Activated T-helper 1 cell treated with Interleukin-2 at 50 U/mL for 16 hours (primary cell): ENCODE measurements at places on chromosomes 5 and 9.

- no peak for DNase-seq
Observed at GRCh38 chr9:69820955-69821788, 555 bp downstream of the CFAP95 start.

DNA sequence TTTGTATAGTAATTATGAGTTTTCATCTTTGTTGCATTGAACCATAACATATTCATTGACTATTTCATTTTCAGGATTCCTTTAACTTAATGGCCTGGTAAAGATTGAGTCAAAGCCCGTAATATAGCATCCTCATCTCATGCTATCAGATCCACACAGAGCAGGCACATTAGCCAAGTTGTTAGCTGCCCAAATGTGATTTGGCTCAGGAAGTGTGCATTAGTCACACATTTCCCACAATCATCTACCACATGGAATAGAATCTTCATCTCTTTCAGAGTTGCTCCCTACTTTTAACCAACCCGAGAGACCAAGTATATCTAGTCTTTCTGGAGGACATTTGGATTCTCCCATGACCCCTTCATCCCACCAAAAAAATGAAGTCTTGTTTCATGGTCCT lies 481.0 kb upstream of the PTGER4 start:
- DNase-seq, result no peak

DNA sequence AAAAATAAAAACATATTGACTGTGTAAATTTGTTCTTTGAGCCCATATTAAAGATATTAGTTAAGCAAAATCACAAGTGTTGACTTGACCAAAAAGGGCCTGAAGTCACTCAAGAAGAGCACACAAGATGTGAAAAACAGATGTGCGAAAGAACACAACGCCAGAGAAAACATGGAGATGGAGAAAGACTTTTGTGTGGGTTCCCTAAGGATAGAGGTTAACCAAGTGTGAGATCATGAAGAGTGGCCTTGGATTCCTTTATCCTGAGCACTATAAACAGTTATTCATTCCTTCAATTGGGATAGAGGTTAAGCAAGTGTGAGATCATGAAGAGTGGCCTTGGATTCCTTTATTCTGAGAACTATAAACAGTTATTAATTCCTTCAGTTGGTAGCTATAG lies 361.8 kb downstream of the CDH18 start:
- no peak for DNase-seq

GRCh38 chr5:172774561-172775315 lies 3.7 kb upstream of the DUSP1 start:
- no peak for DNase-seq

- DNase-seq, result no peak
Observed at GRCh38 chr9:134089972-134090371, 22.1 kb upstream of the BRD3 start.

GRCh38 chr5:167889276-167889675 lies 402.2 kb upstream of the WWC1 start:
- no peak for DNase-seq

DNA sequence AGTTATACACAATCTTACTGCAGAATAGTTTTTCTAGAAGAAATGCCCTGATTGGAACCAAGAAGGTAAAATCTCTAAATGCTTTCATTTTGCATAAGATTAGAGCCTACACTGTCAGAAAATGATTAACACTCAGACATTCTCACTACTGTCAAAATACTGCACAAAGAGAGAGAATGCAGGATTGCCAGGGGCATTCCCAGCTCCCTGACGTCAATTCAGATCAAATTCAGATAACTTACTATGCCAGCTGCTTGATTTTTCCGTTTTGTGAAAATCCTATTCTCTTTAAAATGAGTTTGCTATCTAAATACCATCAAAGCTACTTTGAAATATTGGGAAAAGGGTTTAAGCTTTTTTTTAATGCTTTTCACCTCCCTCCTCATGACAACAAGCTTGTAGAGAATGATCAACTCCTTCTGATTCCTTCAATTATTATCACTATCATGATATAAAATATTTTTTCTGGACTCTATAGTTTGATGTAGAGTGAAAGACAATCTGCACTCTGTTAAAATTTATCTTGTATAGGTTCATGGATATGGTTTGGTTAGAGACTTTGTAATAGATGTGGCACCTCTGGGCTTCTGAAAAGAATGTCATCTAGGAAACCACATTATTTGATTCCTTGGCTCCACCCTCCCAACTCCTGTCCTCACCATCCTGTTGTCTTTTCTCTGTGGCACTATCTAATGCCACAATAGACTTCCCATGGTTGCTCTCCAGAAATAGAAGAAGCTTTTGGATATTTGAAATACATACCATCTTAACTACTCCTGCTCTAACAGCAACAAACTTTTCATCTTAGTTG lies 407.7 kb downstream of the PDE4D start:
- DNase-seq, result no peak

DNA sequence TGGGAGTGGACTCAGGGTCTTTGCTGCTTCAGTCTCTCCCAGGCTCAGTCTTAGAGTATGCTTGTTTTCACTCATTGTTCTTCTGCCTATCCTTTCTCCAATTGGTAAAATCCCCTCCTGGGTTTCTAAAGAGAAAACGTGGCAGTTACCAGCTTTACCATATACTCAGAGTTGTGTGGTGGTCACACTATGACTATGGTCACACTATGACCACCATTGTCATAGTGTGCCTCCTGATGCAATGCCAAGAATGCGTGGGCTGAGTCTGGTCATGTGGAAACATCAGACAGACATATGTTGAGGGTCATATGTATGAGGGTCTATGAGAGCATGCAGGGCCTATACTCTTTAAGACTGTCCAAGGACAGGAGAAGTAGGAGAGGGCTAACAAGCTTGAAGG lies 326.5 kb upstream of the PRR16 start:
- DNase-seq, result no peak

DNA sequence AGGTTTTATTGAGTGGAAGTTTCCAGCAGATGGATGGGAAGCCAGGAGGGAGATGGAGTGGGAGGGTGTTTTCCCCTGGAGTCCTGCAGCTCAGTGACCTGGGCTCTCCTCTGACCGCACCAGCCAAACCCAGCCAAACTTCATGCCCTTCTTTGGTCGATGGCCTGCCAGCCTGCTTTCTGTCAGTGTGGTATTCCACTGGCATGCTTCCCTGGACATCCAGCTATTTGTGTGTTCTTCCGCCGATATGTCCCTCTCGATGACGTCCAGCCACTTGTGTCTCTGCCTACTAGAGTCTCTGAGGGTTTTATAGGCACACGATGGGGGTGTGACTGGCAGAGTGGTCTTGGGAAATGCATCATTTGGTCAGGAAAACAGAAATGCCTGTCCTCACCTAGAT lies 33.8 kb downstream of the GPBP1 start:
- no peak for DNase-seq

DNA sequence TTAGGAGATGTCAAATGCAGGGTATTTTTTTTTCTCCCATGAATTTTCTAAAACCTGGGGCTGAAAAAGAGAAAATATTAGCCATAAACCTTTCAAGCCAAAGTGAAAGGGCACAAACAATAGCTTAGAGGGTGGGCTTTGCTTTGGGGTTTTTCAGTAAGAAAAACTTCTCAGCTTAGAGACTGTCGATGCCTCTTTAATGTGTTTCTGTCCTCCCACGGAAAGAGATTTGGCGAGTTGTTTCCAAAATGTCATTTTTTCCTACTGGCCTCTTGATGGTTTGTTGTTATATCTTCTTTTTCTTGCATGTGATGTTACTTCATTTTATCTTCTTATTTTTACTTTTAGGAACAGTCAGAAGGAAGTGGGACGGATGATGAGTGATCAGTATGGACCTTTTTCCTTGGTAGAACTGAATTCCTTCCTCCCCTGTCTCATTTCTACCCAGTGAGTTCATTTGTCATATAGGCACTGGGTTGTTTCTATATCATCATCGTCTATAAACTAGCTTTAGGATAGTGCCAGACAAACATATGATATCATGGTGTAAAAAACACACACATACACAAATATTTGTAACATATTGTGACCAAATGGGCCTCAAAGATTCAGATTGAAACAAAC lies 177.3 kb downstream of the SMARCA2 start:
- DNase-seq, result no peak

DNA sequence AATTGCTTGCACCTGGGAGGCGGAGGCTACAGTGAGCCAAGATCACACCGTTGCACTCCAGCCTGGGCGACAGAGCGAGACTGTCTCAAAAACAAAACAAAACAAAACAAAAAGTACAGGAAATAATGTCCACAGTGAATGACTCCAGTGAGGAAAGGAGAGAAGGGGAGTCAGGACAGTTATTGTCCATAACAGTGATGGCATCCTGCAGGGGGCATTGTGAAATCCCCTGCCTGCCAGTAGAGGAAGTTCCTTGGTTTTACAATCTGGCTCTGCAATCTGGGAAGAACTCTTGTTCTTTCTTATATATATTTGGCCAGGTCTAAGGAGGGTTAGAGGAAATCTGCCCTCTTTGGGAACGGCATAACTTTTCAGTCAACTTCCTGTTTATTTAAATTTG lies 8.2 kb downstream of the SH3GL2 start:
- DNase-seq, result no peak

DNA sequence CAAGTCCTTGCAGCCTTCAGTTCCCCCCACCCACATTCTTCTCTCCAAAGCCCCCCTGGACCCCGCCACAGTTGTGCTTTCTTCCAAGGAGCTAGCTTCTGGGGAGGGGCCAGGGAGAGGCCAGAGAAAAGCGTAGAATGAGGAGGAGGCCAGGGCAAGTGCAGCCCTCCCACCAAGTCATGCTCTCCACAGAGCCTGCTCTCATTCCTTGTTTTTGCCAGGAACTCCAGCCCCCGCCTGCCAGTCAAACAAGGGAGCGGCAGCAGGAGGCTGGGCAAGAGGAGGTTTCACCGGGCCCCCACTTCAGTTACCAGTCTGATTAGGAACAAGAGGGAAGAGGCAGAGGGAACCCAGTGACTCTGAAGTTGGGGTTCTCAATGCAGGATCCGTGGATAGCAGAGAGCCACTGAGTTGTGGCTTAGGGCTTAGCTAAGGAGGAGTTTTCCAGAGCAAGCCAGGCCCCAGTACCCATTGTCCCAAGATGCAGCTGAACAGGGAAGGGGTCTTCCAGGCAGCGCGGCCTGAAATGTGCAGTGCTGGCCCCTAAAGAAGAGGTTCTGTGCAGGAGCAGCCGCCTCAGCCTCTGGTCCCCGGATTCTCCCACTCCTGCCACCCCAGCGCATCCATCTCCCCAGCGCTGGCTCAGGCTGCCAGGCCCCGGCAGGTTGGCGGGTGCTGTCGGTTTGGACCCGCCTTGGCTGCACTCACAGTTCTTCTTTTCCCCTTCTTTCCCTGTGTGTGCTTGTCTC lies 120.6 kb downstream of the DAB2IP start:
- DNase-seq, result no peak

DNA sequence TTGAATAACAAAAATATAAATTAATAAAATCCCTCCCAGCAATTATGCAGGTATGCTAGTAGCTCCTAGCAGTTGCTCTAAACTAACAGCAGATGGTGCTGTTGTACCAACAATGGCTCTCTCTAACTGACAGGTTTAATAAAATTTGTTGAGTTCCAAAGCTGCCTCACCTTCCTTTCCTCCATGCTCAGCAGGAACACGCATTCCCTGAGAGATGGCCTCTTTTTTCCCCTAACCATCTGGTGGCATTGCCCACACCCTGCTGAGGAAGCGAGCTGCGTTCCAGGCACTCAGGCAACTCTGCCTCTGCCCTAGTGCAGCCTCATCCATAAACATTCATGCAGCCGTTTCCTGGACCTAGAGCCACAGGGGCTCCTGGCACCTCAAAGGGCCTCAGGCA lies 106.2 kb downstream of the KLHL3 start:
- no peak for DNase-seq
